Heart right ventricle (tissue), 16 donors: ENCODE measurements at places on chromosomes 1 and 21.

DNA sequence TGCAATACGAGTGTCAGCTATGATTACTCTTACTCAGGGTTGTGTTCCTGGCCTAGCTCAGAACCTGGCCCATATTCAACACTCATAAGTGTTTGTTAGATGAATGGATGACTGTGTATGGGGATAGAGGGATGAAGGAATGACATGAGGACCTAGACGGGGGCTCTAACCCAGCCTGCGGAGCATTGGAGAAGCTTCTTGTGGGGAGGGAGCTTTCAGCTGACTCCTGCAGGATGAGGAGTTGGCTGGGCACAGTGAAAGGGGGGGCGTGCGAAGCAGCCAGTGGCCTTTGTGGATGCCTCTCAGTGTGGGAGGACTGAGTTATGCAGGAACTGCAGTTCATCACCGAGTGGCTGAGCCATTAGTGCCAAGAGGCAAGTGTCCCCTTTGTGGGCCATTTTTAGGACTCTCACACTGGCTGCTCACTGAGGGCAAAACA is 1.2 kb upstream of the EXTL1 start:
- no peaks in the 10 kb centered on the region for H3K36me3 ChIP-seq
- H3K27me3 ChIP-seq = no peaks in the 10 kb centered on the region
- no peak overlapping the region for H3K4me3 ChIP-seq
- H3K4me1 ChIP-seq = peaks cover 40% of the 10 kb centered on the region
- no peak for DNase-seq
- peak overlapping the region; percentile 92 for H3K27ac ChIP-seq

- peaks cover 80% of the 10 kb centered on the region for H3K36me3 ChIP-seq
- no peaks in the 10 kb centered on the region for H3K4me1 ChIP-seq
- no peak overlapping the region for H3K4me3 ChIP-seq
- DNase-seq = no peak
Observed at GRCh38 chr1:10353282-10353681, 45.6 kb upstream of the PGD start.

DNA sequence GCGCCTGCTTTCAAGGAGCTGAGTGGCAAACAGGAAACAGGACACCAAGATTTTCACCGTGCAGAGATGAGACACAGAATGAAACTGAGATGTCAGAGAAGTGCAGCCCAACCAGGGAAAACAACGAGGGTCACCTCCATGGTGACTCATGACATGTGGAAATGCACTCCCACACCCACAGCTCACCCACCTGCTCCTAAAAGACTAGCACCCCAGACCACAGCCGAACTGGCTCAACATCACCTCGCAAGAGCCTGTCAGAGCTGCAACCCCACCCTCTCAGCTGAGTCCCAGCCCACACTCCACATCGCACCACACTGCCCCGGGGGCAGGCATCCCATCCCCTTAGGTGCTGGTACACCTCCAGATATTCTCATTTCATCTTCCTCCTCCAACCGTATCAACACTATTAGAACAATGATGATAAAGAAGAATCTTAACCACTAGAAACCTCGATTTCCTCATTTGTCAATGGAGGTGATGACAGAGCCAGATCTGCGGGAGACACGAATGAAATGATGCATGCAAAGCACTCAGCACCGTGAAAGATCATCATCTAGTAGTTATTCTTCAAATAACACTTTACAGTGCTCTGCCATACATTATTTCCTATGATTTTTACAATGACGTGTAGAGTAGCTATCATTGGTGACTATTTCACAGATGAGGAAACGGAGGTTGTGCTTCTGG is 103.2 kb downstream of the DMRTB1 start:
- H3K36me3 ChIP-seq = no peaks in the 10 kb centered on the region
- DNase-seq = no peak
- no peak overlapping the region for H3K4me3 ChIP-seq
- peaks cover 15% of the 10 kb centered on the region for H3K27me3 ChIP-seq

DNA sequence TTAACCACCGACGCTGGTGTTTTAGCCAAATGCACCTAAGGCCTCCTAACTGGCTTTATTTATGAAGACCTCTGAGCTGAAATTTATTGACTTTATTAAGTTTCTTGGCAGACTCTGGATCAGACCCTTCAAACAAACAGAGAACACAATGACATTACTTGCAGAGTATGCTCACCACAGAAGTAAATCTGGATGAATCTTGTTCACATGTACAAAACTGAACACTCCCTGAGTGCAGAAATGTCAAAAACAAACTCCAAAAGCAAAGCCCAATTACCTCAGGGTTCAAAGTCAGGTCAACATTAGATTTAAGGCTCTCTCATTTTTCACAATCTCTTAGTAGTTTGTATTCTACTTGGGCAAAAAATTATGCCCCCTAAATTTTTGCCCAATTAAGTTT is 218.6 kb downstream of the SLC45A1 start:
- no peaks in the 10 kb centered on the region for H3K27me3 ChIP-seq
- no peak overlapping the region for H3K4me3 ChIP-seq

- H3K4me1 ChIP-seq = no peaks in the 10 kb centered on the region
- H3K27me3 ChIP-seq = no peaks in the 10 kb centered on the region
- H3K36me3 ChIP-seq = no peaks in the 10 kb centered on the region
- H3K4me3 ChIP-seq = no peak overlapping the region
Observed at GRCh38 chr1:157404614-157405013, 147.7 kb downstream of the FCRL5 start.

GRCh38 chr1:150159550-150159949 is 9.8 kb downstream of the PLEKHO1 start:
- no peak overlapping the region for H3K4me3 ChIP-seq
- no peaks in the 10 kb centered on the region for H3K27me3 ChIP-seq
- peaks cover 61% of the 10 kb centered on the region for H3K36me3 ChIP-seq
- DNase-seq = peak; percentile 24
- H3K27ac ChIP-seq = peak overlapping the region; percentile 52
- H3K4me1 ChIP-seq = peaks cover 96% of the 10 kb centered on the region

DNA sequence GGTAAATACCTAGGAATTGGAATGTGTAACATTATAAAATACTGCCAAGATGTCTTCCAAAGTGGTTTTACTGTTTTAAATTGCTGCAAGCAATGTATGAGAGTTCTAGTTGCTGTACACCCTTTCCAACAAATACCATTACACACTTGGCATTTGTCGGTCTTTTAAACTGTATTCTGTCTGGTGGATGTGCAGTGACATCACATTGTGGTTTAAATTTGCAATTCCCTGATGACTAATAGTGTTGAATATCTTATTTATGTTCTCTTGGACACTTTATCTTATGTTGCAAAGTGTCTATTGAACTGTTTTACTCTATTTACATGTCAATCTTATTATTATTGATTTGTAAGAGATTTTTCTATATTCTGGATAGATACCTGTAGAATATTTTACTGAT is 561.2 kb upstream of the B3GALT2 start:
- DNase-seq = no peak
- H3K4me1 ChIP-seq = no peaks in the 10 kb centered on the region
- H3K27me3 ChIP-seq = no peaks in the 10 kb centered on the region
- H3K4me3 ChIP-seq = no peak overlapping the region
- H3K36me3 ChIP-seq = no peaks in the 10 kb centered on the region

GRCh38 chr1:245298781-245299180 is 144.0 kb downstream of the KIF26B start:
- peaks cover 5% of the 10 kb centered on the region for H3K27me3 ChIP-seq
- no peak overlapping the region for H3K4me3 ChIP-seq

- no peak for DNase-seq
- no peaks in the 10 kb centered on the region for H3K36me3 ChIP-seq
- no peaks in the 10 kb centered on the region for H3K27me3 ChIP-seq
- no peak overlapping the region for H3K4me3 ChIP-seq
- H3K4me1 ChIP-seq = peaks cover 20% of the 10 kb centered on the region
Observed at GRCh38 chr1:65469126-65469888, 48.8 kb downstream of the LEPR start.

- DNase-seq = no peak
- H3K4me1 ChIP-seq = peaks cover 56% of the 10 kb centered on the region
- H3K27ac ChIP-seq = no peak overlapping the region
- no peaks in the 10 kb centered on the region for H3K27me3 ChIP-seq
- H3K4me3 ChIP-seq = no peak overlapping the region
Observed at GRCh38 chr1:39416609-39417008, 74.8 kb upstream of the BMP8A start.

DNA sequence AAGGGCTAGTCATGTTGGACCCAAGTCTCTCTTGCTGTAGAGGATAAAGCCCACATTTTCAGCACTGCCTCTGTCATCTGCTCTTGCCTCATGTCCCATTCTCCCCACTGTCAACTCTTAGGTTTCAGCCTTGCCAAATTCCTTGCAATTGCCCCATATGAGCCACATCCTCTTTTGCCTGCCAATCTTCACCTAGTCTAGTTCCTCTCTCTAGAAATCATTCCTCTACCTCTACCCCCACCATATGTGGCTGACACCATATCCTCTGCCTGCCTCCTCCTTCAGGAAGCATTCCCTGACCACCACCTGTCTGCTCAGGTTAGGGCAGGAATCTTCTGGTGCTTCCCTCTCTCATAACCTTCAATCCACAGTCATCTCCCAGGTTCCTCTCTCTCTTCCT is 38.2 kb downstream of the SLC9A1 start:
- DNase-seq = no peak
- H3K4me3 ChIP-seq = no peak overlapping the region
- H3K4me1 ChIP-seq = peaks cover 31% of the 10 kb centered on the region
- H3K27ac ChIP-seq = peak overlapping the region; percentile 49
- no peaks in the 10 kb centered on the region for H3K27me3 ChIP-seq

DNA sequence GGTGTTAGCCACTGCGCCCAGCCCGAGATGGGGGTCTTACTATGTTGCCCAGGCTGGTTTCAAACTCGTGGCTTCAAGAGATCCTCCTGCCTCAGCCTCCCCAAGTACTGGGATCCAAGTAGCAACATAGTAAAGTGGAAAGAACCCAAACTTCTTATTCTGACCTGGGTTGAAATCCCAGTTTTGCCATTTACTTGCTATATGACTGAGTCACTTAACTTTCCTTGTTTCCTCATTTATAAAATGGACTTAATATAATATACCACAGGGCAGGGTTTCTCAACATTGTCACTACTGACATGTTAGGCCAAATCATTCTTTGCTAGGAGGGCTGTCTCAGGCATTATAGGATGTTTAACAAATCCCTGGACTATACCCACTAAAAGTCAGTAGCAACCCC is 6.7 kb downstream of the PFDN2 start:
- no peak for DNase-seq
- H3K4me3 ChIP-seq = no peak overlapping the region
- no peak overlapping the region for H3K27ac ChIP-seq
- no peaks in the 10 kb centered on the region for H3K27me3 ChIP-seq
- no peaks in the 10 kb centered on the region for H3K36me3 ChIP-seq
